AG08396 (cell line): ENCODE measurements at places on chromosomes 4 and X.

GRCh38 chrX:112058255-112058654 lies 24.3 kb downstream of the TRPC5 start:
- peak; percentile 41 for DNase-seq

- no peak for DNase-seq
Measured at GRCh38 chrX:7120878-7121219, 26.7 kb upstream of the STS start.

DNA sequence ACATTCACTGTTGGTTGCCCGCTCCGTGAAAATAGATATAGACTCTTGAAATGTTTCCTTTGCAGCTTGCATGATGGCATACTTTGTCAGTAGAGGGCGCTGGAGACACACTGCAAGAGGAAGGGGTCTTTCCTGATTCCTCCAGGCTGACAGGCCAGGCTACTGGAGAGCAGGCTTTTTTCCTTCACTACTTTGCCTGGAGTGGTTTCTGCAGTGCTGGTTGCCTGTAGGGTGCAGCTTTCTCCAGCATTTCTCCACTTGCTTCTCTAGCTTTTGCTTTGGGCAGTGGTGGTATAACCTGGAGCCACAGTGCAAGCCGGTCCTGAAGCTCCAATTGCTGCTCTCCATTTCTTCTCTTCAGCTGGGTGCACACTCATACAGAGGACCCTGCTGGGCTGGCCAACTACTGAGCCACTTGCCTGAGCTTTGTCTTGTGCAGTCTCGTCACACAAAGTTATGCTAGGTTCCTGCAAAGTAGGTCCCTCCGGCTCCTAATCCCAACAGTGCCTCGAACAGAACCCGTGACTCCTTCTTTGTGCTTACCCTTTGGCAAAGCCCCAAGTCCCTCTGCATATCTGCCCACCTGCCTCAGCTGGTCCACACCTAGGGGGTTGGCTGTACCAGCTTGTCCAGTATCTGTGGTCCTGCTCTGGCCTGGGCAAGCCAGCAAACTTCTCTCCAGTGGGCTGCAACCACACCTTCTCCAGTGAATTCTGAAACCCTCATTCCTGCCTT lies 46.3 kb downstream of the RASSF6 start:
- peak; percentile 43 for DNase-seq

GRCh38 chr4:17094876-17095210 lies 196.4 kb upstream of the LDB2 start:
- no peak for DNase-seq

GRCh38 chrX:123807835-123808416 lies 51.9 kb upstream of the XIAP start:
- DNase-seq, result no peak

DNA sequence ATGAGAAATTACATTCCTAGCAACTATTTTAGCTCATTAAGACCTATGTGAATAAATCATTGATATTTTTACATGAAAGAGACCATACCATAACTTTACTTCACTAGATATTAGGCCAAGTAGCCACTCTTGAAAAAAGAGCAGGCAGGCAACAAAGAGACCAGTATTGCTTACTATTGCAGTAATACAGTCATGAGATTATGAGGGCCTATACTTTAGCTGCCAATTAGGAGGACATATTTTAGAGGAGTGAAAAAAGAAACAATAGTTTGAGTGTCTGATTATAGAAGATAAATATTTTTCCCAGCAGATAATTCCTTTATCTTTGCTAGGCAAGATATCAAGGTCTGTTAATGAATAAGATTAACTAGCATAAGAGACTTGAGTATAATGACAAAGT lies 739.0 kb downstream of the GRID2 start:
- no peak for DNase-seq

DNA sequence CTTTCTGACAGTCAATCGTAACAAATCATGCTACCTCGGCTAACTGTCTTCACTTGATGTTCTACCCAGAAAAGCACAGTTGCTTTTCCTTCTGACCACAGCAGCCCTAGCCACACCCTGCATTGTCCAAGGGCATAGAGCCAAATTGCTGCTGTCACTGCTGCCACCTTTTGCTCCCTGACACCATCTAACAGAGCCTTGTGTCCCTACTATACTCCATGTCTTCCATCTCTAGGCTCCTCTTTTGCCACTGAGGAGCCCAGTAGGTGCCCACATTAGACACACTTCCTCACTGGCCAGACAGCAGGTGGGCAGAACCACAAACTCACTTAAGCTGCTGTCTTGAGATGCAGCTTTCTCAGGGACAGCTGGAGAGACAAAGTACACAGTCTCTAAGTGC lies 91.4 kb downstream of the ANXA3 start:
- DNase-seq, result no peak

DNA sequence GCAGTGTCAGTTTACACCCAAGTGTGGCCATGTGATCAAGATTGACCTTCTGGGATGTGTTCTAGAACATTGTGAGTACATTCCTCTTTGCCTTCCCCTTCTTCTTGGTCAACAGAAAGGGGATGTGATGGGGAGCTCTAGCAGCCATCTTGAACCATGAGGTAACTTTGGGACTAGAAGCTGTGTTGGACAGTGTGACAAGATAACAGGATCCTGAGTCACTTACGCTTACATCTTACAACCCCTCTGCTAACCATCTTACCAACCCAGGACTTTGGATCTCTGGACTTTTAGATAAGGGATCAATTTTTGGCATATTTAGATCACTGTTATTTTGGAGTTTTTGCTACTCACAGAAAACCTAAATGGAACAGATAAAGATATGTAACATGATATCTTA lies 625.6 kb downstream of the BCOR start:
- DNase-seq, result no peak

GRCh38 chr4:165474784-165475705 lies 96.2 kb downstream of the CPE start:
- no peak for DNase-seq

DNA sequence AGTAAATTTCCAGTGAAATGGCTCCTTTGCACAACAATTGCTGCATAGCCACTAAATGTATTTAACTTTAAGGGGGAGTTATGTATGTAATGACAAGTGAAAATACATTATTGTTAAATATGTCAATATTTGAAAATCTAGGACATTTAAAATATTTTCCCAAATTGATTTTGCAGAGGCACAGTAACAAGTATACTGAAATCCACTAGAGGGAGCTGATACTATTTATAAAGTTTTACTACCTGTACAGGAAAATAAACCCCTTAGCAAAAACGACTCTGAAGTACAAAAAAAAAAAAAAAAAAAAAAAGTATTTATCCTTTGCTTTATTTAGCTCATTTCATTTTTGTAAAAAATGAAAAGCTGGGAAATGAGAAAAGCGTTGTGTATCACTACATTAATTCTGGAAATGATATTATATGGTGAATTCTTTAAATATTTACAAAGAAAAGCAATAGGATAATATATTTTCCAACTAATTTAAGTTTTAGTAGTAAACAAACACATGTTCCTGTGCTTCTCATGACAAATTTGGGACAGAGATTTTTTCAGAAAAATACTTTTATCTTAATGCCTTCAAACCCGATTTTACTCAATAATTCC lies 727.7 kb downstream of the DMD start:
- DNase-seq, result peak; percentile 2

- no peak for DNase-seq
Measured at GRCh38 chrX:133364196-133364595, 51.1 kb downstream of the GPC4 start.

DNA sequence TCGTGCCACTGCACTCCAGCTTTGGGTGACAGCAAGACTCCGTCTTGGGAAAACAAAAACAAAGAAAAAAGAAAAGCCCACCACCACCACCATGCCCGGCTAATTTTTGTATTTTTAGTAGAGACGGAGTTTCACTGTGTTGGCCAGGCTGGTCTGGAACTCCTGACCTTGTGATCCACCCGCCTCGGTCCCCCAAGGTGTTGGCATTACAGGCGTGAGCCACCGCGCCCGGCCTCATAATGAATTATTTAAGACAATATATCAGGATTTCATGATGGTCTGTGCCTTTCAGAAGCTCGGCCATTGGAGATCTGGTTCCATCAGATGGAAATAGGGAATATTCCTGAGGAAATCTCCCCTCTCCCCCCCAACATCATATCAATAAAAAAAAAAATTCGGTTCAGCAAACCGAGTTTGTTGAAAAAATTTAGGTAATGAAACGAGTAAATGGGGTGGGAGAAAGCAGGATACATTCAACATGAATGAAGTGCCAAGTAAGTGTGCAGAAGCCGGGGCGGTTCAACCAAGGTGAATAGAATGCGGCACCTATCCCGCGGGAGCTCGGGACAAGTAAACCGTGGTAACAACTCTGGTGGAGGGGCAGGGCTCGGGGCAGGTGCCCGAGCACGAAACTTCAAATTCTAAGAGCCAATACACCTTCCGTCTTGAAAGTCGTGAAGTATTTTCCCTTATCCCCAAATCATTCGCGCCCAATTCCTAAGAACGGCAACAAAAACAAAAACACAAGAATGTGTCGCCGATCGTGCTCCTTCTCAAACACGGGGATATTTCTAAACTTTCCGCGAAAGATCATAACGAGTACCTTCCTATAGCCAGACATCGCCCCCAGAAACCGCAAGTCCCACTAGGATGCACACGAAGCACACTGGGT lies 773 bp upstream of the TXLNG start:
- no peak for DNase-seq

DNA sequence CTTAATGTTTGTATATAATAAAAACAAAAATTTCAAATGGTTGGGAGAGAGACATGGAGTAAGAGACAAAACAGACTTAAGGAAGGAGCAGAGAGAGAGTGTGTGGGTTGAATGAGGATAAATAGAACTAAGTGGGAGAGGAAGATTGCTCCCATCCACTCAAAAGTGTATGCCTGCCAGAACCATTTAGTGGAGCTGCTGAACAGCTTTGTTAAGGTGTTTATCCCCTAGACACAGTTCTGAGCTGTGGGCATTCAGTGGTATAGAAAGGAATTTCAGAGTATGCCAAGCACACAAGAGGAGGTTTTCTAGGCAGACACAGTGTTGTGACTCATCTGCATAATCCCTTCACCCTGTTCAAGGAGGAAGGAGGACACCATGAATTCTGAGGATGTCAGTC lies 508.6 kb upstream of the EPHA5 start:
- no peak for DNase-seq

GRCh38 chr4:68951078-68951805 lies at the start of gene UGT2A3:
Gene UGT2A3, minus strand, starts transcription at chr4:68951804. Its CDS starts 44 bp downstream, at chr4:68951760.
- DNase-seq, result no peak

- no peak for DNase-seq
Measured at GRCh38 chrX:45379236-45379635, 178.6 kb upstream of the DIPK2B start.

- no peak for DNase-seq
Measured at GRCh38 chr4:24212642-24213041, 322.8 kb upstream of the PPARGC1A start.

GRCh38 chr4:93232883-93233282 lies 595.7 kb upstream of the ATOH1 start:
- DNase-seq, result no peak

DNA sequence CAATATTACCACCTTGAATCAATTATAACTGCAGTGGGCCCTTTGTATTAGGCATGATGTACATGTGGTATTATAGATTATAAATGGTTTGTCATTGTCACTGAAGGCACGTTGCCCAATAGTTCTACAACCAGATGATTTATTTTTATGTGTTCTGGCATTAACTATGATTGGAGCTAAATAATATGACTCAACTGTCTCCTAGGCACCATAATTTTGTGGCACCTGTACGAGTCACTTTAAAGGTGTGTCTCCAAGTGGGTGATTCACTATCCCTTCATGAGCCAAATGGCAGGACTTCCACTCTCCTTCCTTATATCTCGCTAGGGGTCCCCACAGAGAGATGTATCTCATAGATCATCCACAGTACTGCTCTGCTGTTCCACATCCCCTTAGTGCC lies 6.1 kb upstream of the SMPX start:
- no peak for DNase-seq

DNA sequence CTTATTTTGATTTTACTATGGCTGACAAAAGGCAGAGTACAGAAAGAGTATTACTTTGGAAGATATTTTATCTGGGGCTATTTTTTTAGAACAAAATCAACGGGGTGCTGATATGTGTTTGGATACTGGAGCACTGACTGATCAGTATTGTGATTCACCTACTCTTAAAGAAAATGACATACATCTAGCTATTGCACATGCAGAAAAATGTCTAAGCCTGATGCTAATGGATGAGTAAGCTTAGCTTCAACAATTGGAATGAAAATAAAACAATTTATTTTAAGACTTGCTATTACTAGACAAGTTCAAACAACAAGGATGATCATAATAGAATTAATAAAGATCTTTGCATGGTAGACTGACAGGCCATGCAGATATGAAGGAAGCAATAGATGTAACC lies 262.0 kb downstream of the PPP1R2C start:
- no peak for DNase-seq

- no peak for DNase-seq
Measured at GRCh38 chrX:153669901-153670731, 3.5 kb downstream of the PNCK start.

DNA sequence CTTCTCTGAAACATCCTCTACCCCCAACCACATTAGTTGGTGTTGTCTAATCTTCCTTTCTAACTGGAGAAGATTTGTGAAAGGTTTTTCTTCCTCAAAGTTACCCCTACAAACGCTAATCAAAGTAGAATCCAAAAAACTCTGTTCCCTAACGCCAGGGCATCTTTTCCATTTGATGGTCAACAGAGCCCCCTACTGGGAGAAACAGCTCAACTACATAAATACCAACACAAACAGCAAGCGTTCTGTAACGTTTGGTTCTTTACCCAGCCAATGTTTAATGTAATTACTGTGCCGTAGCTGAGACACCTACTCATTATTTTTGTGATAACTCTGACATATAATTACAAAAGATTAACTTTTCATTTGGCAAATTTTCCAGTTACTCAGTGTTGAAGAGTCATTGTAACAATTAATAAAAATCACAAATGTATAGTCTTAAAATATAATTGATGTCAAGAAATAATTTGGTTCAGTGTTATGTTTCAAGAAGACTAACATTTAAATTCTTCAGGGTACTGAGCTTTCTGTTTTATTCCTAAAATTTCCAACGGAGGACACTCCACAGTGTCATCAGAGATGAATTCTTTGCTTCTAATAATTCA lies 94.9 kb upstream of the TBC1D9 start:
- peak; percentile 59 for DNase-seq

DNA sequence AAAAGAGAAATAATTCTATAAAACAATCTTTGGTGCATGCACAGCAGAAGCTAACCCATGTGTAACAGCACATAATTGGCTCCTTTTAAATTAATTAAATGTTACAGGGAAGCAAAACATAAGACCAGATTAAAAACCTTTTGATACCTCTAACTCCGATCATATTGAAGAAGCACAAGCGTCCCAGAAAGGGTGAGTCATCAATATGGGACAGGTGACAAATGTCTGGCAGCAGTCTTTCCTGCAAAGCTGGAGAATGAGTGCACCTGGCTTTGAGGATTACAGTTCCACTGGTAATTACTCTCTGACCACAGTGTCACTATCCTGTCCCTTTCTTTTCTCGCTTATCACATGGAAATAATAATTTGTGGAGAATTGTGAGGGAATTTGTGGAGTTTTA lies 94.6 kb downstream of the FAM9B start:
- DNase-seq, result no peak

GRCh38 chr4:125111323-125111722 lies 203.4 kb upstream of the FAT4 start:
- DNase-seq, result no peak

- no peak for DNase-seq
Measured at GRCh38 chr4:108454227-108454626, 166.1 kb upstream of the RPL34 start.
